GM23338 (cell line): ENCODE measurements at places on chromosomes 3 and 15. TPM values are rescaled to one million over a fixed set of nuclear protein-coding genes. Genes with fewer than 3 reads are reported as not detected.

Gene CERS3
- total RNA-seq: 0.12 and 2.2 TPM in 2 replicates

DNA sequence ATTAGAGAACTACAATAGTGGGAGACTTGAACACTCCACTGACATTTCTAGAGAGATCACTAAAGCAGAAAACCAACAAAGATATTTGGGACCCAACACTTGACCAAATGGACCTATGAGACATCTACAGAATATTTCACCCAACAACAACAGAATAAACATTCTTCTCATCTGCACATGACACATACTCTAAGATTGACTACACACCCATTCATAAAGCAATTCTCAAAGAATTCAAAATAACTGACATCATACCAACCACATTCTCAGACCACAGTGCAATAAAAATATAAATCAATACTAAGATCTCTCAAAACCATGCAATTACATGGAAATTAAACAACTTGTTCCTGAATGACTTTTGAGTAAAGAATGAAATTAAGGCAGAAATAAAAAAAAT is 473.7 kb downstream of the LPP start:
- DNase-seq: no peak

Gene ACKR2
- total RNA-seq: 0.35 and 0.58 TPM in 2 replicates

Gene KCNAB1
- total RNA-seq: 0.08 and 0.69 TPM in 2 replicates

DNA sequence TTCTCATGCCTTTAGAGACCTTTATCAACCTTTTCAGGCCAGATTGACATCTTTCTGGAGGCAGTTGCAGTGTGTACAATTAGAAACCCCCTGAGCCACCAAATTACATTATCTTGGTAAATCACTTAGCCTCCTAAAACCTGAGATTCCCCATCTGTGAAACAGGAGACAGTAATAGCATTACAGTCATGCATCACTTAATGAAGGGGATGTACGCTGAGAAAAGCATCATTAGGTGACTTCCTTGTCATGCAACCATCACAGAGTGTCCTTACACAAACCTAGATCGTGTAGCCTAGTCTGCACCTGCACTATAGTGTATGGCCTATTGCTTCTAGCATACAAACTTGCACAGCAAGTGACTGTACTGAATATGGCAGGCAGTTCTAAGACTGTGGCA is 400.8 kb upstream of the CNTN3 start:
- DNase-seq: no peak

Gene FBXO40
- 0.03 and 0.23 TPM in 2 replicates for total RNA-seq

- no peak for DNase-seq
Measured at GRCh38 chr3:178147001-178147400, 389.2 kb upstream of the KCNMB2 start.

Gene ASB7
- 11.4 and 13.9 TPM in 2 replicates for total RNA-seq

- peak; percentile 48 for DNase-seq
Measured at GRCh38 chr15:39312984-39313383, 267.9 kb upstream of the THBS1 start.

Gene PCSK6
- 6.7 and 7.8 TPM in 2 replicates for total RNA-seq

- DNase-seq: no peak
Measured at GRCh38 chr15:98077186-98077585, 116.7 kb downstream of the ARRDC4 start.

GRCh38 chr3:30082652-30083051 is 523.7 kb upstream of the TGFBR2 start:
- peak; percentile 65 for DNase-seq

DNA sequence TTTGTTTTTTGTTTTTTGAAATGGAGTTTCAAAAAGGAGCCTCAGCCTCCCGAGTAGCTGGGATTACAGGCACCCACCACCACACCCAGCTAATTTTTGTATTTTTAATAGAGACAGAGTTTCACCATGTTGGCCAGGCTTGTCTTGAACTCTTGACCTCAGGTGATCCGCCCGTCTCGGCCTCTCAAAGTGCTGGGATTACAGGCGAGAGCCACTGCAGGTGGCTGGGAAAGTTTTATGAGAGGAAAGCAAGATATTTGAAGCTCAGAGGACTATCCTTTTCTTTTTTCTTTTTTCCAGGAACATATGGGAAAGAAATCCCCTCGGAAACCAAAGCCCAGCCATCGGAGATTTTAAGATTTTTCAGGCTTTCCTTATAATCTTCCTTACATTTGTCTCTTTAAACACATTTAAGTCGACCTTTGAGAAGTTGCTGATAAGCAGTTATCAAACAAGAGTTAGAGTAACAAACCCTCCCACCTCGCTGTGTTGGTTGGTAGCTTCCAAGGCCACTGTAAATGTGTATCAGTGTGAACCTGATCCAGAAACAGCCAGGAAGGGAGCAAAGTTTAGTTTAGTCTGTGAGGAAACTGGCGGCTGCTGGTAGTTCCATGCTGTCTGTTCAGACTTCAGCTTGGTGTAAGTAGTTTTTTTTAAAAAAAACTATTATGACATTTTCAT is 34.5 kb upstream of the MAP3K13 start:
- no peak for DNase-seq

Gene FMN1
- 1.6 and 2.1 TPM in 2 replicates for total RNA-seq

DNA sequence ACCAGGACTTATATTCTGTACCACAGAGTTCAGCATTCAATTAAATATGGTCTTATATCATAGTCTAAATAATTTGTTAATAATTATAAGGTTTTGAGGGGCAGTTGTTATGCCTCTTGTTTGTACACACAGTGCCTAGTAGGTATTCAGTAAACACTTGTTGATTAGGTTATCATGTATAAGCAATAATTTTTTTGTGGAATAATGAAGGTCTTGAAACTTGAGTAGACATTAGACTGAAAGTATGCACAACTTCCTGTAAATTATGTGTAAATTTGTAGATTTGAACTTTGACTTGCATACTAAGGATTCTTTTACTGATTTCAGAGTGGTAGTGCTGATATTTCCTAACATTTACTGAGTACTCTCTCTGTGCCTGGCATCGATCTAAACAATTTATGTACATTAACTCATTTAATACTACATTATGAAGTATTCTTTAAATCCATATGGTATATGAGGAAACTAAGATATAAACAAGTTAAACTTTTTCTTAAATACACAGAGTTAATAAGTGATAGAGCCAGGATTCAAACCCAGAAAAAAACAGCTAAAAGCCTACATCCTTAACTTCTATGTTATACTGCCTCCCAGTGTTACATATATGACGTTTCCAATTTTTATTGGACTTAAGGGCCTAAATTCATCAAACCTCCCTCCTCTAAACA is 65.1 kb downstream of the GLCE start:
- peak; percentile 66 for DNase-seq

Gene C3orf80
- total RNA-seq: 1.0 and 3.0 TPM in 2 replicates

Gene PLSCR2
- not detected in 2 replicates for total RNA-seq

DNA sequence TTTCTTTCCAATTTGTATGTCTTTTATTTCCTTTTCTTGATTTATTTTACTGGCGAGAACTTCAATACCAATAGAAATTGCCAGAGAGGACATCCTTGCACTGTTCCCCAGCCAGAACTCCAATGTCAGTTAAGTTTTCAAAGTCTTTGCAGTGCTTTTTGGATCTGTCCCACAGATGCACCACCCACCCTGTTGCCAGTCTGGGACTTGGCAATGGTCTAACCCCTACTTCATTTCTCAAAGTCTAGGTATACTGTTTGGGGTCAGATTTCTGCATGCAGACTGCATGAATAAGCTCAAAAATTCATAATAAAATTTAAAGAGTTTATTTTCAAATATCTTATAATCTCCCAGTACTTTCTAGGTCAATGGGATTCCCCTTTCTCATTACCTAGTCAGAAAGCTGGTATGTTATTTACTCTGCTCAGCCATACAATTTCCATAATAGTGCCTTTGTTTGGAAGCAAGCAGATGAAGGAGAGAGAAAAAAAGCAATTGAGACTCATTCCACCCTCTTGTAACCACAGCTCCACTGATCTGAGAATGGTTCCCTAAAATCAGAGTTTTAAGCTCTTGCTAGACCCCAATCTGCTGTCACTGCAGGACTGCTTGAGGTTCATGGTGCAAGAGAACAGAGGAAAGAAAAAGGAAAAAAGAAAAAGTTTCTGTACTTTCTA is 125.9 kb upstream of the PLXND1 start:
- DNase-seq: peak; percentile 47

- DNase-seq: no peak
Measured at GRCh38 chr15:38065721-38066345, 131.4 kb downstream of the TMCO5A start.

Gene ILDR1
- 0.97 and 1.2 TPM in 2 replicates for total RNA-seq
